ENCODE measurements at places on chromosomes 5 and 9. TPM values are rescaled to one million over a fixed set of nuclear protein-coding genes. Genes with fewer than 3 reads are reported as not detected.

Gene PLPPR1
- total RNA-seq: 1.1 TPM

Gene RNF208
- total RNA-seq: 0.76 TPM

Gene CCDC180
- 3.4 TPM for total RNA-seq

Gene IL33
- 4.5 TPM for total RNA-seq

Gene ESM1
- 188 TPM for total RNA-seq

Gene HEMGN
- not detected for total RNA-seq

Gene CDH9
- total RNA-seq: not detected

Gene PCDHB7
- 2.4 TPM for total RNA-seq

Gene SAXO1
- total RNA-seq: not detected

Gene GTF2H2C
- 22.7 TPM for total RNA-seq

Gene GRM6
- not detected for total RNA-seq

Gene TMEM245
- total RNA-seq: 34.5 TPM

Gene NIM1K
- total RNA-seq: 0.05 TPM

Gene GDA
- 0.05 TPM for total RNA-seq

Gene PTPRD
- total RNA-seq: 1.3 TPM

Gene LPCAT1
- total RNA-seq: 77.0 TPM

Gene GABRA1
- total RNA-seq: not detected

Gene F12
- total RNA-seq: 4.3 TPM

Gene CDC20B
- total RNA-seq: 0.23 TPM

Gene SLC36A3
- not detected for total RNA-seq

Gene MEGF10
- total RNA-seq: 15.5 TPM

Gene PFN3
- total RNA-seq: not detected

Gene ANXA2R
- total RNA-seq: 11.2 TPM

Gene IFNA13
- total RNA-seq: not detected

Gene WHRN
- 1.9 TPM for total RNA-seq

Gene ACTBL2
- total RNA-seq: 2.8 TPM

Gene PRDM9
- not detected for total RNA-seq

Gene CDC25C
- total RNA-seq: 2.9 TPM

Gene ERCC8
- total RNA-seq: 9.6 TPM

Gene P4HA2
- 151 TPM for total RNA-seq

Gene NUTM2G
- total RNA-seq: not detected

Gene EXOC3
- total RNA-seq: 35.6 TPM

Gene ELOVL7
- 0.73 TPM for total RNA-seq

Gene SLC6A3
- not detected for total RNA-seq

Gene TLR4
- total RNA-seq: 38.6 TPM

Gene TJP2
- 242 TPM for total RNA-seq

Gene ENG
- total RNA-seq: 469 TPM

Gene SEMA5A
- 5.4 TPM for total RNA-seq

Gene IFNA2
- total RNA-seq: not detected

Gene CFAP90
- not detected for total RNA-seq

Gene OR13J1
- total RNA-seq: not detected

Gene CCDC192
- not detected for total RNA-seq

Gene PIP5K1B
- total RNA-seq: 0.29 TPM

Data from glomerular endothelial cell (primary cell).